Caki2 (cell line): ENCODE measurements at places on chromosomes 2 and 18. TPM values are rescaled to one million over a fixed set of nuclear protein-coding genes. Genes with fewer than 3 reads are reported as not detected.

Gene LIMS2
- total RNA-seq = not detected in 2 replicates

Gene AQP12A
- total RNA-seq = not detected in 2 replicates

Gene KCNS3
- total RNA-seq = 42.2 and 75.3 TPM in 2 replicates

Gene VWC2L
- not detected in 2 replicates for total RNA-seq

Gene CCDC74A
- 57.2 and 58.7 TPM in 2 replicates for total RNA-seq

Gene FHL2
- 256 and 275 TPM in 2 replicates for total RNA-seq

Gene MSTN
- not detected in 2 replicates for total RNA-seq

Gene CHMP1B
- 34.7 and 44.2 TPM in 2 replicates for total RNA-seq

DNA sequence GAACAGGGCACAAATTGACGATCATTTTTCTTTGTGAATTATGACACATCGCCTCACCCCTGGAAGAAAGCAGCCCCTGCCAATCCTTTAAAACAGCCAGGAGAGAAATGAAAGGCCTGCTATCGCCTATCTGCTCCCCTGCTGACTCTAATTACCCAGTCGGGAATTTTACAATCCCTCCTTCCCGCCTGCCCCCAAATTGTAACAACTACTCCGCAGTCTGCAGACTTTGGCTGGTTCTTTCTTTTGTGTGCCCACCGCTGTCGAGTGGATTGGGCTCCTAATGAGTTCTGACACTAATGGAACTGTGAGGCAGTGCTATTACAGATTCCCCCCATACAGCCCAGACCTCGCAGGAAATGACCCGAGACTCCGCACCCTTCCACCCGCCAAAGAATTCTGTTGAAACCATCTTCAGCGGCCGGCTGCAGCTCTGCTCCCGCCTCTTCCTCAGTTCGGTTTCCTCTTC is 281.2 kb upstream of the PARD3B start:
- no peak for DNase-seq

DNA sequence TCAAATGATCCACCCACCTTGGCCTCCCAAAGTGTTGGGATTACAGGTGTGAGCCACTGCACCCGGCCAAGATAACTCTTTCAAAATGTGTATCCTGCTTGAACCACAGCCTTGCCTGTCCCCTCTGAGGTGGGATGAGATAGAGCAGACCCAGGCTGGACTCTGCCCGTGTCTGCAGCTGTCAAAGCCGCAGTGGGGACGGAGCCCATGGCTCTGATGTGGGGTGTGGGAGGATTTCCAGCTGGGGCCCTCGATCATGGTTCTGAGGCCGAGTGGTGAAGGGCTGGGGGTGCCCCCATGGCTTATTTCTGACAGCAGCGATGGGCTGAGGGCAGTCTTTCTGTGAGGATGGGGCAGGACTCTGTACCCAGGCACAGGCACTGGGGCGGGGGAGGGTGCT is 104.5 kb downstream of the DGKD start:
- DNase-seq = no peak

GRCh38 chr2:239035997-239036731 is 188.3 kb downstream of the TWIST2 start:
- no peak for DNase-seq

GRCh38 chr2:3377279-3377611 is 373 bp downstream of the EIPR1 start:
- DNase-seq = no peak

DNA sequence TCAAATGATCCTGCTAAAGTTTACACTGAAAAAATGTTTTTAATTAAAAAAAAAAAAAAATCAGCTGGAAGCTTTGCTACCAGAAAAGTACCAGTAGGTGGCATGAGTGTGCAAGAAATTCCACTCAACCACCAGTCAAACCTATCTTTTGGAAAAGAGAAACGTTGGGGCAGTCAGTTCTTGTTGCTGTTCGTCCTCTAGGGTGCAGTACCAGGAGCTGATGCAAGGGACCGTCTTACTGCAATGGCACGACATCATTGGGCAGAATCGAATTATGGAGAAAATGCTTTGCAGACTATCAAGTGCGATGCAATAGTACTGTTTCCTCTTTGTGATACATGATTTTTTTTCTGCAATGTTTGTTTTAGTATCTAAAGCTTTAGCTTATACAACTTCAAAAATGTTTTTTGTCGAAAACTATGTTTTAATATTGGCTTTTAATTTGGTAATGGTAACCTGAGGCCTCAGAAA is 18.3 kb downstream of the YPEL5 start:
- peak; percentile 79 for DNase-seq

GRCh38 chr2:42826231-42826630 is 33.8 kb upstream of the HAAO start:
- DNase-seq = no peak

GRCh38 chr2:222239091-222239490 is 59.7 kb downstream of the PAX3 start:
- no peak for DNase-seq

- DNase-seq = no peak
Observed at GRCh38 chr18:31857526-31858106, 85.3 kb downstream of the TRAPPC8 start.

GRCh38 chr2:45586600-45586999 is 24.5 kb downstream of the SRBD1 start:
- DNase-seq = no peak

- no peak for DNase-seq
Observed at GRCh38 chr2:206937555-206937954, 1.8 kb upstream of the CPO start.

DNA sequence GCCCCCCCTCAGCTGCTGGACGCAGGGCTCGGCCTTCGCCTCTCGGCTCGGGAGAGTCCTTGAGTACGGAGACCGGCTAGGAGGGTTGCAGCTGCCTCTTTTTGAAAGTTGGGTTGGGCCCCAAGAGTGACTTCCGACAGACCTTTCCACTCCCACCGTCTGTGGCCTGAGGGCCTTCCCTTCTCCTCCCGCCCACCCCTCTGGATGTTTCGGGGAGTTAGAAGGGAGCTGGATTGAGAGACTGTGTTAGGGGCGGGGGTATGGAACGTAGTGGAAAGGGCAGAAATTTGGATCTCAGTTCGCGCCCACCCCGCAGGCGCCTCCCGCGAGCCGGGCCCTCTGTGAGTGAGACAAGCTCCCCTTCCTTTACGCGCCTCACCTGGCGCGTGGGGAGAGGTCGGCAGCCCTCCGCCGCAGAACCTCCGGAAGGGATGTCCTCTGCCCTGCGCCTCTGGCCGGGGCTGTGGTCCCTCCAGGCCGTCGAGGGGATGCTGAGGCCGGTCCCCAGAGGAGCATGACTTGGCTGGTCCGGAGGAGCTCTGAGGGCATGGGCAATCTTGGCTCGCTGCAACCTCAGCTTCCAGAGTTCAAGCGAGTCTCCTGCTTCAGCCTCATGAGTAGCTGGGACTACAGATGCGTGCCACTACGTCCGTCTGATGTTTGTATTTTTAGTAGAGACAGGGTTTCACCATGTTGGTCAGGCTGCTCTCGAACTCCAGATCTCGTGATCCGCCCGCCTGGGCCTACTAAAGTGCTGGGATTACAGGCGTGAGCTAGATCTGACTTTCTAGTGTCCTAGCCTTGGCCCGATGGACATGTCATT is 15.9 kb downstream of the C2orf74 start:
- DNase-seq = no peak

DNA sequence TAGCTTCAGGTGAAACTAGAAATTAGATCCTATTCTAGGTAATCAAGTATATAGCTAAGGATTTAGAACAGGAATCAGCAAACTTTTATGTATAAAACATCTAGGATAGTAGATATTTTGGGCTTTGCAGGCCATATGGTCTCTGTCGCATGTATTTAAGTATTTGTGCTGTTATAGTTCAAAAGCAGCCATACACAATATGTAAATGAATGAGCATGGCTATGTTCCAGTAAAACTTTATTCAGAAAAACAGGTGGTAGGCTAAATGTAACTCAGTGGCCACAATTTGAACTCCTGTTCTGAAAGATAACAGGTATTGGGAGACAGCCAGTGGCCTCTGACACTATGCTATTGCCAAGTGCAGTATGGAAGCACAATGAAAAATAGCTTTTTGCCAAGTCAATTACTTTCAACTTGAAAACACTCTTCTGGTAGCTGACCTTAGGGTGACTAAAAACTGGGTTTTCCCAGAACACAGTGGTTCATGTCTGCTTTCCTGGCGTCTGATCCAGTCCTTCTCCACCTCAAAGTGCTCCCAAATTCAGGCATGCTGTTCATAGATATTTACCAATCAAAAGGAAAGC is 304.7 kb upstream of the SYT4 start:
- DNase-seq = no peak

- DNase-seq = no peak
Observed at GRCh38 chr2:202044777-202045176, 11.1 kb downstream of the FZD7 start.

- DNase-seq = peak; percentile 78
Observed at GRCh38 chr2:54073796-54074195, 41.6 kb upstream of the ACYP2 start.

- no peak for DNase-seq
Observed at GRCh38 chr2:30235008-30235655, 3.8 kb downstream of the LBH start.

- DNase-seq = no peak
Observed at GRCh38 chr2:218079943-218080913, 11.2 kb downstream of the RUFY4 start.

DNA sequence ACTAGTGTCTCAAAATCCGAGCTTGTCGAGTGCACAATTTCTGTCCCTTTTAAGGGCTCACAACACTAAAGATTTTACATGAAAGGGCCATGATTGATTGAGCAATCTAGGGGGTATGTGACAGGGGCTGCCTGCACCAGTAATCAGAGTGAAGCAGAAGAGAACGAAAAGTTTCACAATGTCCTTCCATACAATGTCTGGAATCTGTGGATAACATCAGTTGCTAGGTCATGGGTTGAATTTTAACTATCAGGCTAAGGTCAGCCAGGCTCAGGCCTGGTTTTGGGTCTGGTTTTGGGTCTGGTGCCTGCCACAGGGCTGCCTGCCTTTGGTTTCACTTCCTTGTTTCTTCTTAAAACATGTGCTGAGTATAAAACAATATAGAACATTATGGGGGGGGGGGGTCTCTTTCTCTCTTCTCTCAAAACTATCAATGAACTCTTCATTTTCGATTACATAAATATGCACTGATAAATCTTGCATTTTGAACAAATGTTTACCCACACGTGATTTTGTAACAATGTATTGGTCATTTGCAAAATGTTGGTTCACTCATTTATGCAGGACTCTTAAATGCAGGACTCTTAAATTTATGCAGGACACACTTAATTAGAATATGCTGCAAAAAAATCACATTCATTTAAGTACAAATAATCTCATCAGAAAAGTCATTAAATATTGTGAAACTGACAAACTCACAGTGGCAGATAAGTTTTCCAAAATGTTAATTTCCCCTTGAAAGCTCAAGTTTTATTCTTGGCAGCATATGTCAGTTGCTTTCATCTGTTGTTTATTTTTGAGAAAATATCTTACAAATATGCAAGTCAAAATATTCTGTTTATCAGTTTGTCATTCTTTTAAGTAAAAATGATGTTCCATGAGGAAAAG is 290.5 kb upstream of the KYNU start:
- no peak for DNase-seq

- DNase-seq = no peak
Observed at GRCh38 chr18:13120255-13120654, 98.3 kb upstream of the LDLRAD4 start.

- peak; percentile 21 for DNase-seq
Observed at GRCh38 chr2:148658807-148659722, 14.5 kb downstream of the EPC2 start.

GRCh38 chr2:117956036-117956796 is 57.7 kb downstream of the CCDC93 start:
- DNase-seq = no peak

DNA sequence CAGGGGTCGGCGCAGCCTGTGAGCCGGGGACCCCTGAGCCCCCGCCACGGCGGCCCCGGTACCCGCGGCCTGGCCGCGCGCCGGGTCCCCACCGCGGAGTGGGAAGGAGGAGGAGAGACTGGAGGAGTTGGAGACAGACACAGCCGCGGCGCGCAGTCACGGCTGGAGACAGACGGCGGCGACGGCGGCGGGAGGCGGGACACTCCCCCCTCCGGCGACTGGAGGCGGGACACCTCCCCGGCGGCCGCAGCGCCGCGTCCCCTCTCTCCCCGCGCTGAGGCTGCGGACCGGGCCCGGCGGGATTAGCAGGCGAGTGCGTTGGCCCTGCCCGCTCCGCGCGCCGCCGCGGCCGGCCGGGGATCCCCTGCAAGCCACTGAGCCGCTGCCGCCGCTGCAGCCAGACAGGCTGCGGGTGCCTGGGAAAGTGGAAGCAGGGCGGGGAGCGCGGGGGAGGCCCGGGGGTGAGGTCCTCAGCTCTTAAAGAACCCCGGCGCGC is 1.0 kb upstream of the LDLRAD4 start:
- DNase-seq = peak; percentile 53
